ENCODE measurements at places on chromosomes 2 and 18. TPM values are rescaled to one million over a fixed set of nuclear protein-coding genes. Genes with fewer than 3 reads are reported as not detected.

The ALKAL2 gene
- 0.49 TPM for polyA plus RNA-seq

The CYP27A1 gene
- polyA plus RNA-seq, result 25.4 TPM

The ANKRD36 gene
- polyA plus RNA-seq, result 12.8 TPM

The VWA3B gene
- polyA plus RNA-seq, result 1.0 TPM

The IL1F10 gene
- polyA plus RNA-seq, result not detected

The CAPN14 gene
- 0.09 TPM for polyA plus RNA-seq

The FBLN7 gene
- polyA plus RNA-seq, result 8.5 TPM

The ATP6V1C2 gene
- polyA plus RNA-seq, result 1.7 TPM

The SERPINB4 gene
- polyA plus RNA-seq, result 0.35 TPM

The SLC9A4 gene
- polyA plus RNA-seq, result not detected

The SRD5A2 gene
- polyA plus RNA-seq, result not detected

The CYP27C1 gene
- 5.7 TPM for polyA plus RNA-seq

The ICOS gene
- not detected for polyA plus RNA-seq

The CAPN13 gene
- 0.31 TPM for polyA plus RNA-seq

The TANC1 gene
- 29.3 TPM for polyA plus RNA-seq

The HTRA2 gene
- polyA plus RNA-seq, result 32.9 TPM

The REG3G gene
- not detected for polyA plus RNA-seq

Measured in hindlimb muscle (tissue), 1 donor.